ENCODE measurements at places on chromosomes 7 and 10. TPM values are rescaled to one million over a fixed set of nuclear protein-coding genes. Genes with fewer than 3 reads are reported as not detected.

Gene TMEM196
- not detected for polyA plus RNA-seq

DNA sequence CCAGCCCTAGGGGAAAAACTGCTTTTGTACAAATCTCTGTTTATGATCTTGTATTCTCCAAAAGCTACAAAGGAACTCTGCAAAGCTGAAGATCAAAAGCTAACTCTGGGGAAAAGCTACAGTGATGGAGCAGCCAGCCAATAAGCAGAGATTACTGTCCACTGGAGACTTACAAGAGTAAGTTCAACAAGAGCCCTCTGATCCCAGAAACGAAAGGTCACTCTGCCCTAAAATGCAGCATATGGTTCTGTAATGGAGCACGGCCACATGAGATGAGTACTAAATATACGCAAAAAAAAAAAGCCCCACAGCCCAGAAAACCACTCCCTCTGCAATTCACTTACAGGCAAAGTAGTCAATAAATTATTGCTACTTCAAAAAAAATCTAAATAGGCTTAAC lies 60.1 kb downstream of the ERCC6 start:
- peak; percentile 12 for DNase-seq

DNA sequence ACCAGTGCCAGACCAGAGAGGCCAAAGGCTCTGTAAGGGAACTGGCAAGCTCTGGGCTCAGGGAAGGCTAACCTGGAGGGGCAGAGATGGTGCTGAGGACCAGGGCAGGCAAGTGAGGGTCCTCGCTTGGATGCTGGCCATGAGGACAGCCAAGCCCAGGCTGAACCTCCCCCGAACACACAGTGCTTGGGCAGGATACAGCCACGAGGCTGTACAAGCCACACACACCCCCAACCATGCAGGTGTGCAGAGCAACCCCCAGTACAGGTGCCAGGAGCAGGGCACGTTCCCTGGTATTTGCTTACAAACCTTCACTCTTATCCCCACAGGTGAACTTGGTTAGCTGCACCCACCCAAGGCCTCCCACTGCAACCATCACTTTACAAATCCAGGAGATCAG lies 185.7 kb downstream of the GRID1 start:
- no peak for DNase-seq

Gene ZNF853
- polyA plus RNA-seq = 16.3 TPM

DNA sequence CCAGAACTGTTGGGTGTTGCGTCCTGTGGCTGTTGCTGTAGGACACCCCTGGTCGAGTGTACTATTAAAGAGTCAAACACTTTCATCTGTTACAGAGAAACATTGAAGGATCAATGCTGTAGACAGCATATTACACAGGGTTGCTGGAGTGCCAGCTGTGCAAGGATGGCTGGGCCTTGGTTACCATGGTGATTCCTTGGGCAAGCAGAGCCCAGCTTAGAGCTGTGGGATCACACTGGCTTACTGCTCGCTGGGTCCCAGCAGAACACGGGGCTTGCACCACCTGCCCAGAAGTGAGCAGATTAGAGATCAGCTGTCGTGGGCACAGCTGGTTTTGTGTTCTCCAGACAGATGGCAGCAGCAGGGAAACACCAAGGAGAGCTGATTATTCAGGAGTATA lies 76.0 kb downstream of the GPR141 start:
- no peak for DNase-seq

Gene MSMB
- polyA plus RNA-seq = not detected

DNA sequence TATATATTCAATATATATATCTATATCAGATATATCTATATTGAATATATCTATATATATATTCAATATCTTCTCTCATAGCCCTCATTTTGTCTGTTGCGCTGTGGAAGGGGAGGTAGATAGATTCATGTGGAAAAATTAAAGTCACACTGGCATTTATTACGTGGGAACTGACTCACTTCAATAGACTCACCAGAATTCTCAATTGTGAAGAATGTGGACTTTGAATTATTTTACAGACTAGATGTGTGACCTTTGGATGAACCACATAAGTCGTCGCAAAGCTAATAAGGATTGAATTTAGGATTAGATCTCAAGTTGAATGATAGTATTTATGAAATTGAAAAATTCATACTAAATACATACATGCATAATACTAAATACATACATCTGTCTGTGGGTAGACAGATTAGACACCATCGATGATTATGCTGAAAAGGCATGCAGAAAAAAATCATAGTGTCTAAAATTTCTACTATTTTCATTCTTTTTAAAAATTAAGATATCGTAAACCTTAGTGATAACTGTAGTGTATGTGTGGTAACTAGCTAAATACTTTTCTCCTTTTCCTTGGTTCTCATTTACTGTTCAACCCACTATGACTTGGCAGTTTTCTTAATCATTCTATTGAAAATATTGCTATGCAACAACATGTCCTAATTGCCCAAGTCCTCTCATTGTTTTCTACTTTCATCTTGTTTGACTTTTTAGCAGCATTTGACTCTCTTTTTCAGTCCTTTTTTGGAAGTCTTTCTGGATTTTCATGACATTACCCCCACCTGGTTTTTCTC lies 61.8 kb upstream of the A1CF start:
- DNase-seq = no peak

- no peak for DNase-seq
Observed at GRCh38 chr10:63273577-63273976, 140.4 kb downstream of the NRBF2 start.

DNA sequence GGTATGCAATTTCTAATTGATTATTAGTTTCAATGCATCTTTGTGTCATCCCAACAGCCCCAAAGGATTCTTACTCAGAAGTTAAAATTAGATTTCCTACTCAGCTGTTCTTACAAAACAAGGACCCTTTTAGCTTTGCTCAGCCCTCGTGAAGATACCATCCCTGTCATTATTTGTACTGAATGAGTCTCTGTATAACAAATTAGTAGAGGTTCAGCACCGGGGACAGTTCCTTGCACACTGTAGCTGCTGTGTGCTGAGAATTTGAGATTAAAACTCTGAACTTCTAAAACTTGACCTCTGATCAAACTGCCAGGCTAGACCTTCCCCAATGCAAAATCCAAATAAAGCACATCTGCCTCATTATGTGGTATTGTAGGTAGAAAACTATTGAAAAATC lies 299.1 kb downstream of the LHFPL3 start:
- peak; percentile 38 for DNase-seq

DNA sequence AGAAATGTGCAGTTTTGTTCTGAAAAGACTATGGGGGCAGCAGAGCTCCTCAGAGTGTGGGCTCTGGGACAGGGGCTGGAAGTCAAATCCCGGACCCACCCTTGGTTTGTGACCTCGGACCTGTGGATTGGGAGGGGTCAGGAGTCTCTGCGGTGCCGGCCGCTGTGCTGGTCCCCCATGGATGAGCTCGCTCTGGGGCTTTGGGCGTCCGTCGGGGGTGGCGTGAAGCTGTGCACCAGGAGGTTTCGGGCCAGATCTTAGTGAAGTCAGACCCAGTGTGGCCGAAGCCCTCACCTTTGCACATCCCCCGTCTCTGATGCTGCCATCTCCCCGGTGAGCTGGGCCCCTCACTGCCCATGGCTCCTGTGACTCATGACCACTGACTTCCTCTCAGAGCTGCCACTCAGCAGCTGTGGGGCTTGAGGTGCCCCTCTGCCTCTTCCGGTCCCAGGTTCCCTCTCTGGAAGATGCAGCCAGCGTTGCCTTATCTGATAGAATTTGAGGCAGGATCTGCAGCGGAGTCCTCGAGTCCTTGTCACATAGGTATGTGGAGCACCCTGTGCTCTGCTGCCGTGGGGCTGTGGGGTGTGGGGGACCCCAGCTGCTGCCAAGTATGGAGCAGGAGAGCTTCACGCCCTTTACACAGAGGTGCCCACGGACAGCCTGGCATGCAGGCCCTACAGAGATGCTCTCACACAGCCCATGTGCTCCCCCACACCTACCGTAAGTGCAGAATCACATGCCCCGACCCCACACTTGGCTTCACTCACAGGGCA lies 11.4 kb upstream of the SCART1 start:
- DNase-seq = no peak

Gene IFRD1
- 40.8 TPM for polyA plus RNA-seq

Gene OPALIN
- not detected for polyA plus RNA-seq

- no peak for DNase-seq
Observed at GRCh38 chr7:24595671-24596418, 22.6 kb downstream of the PALS2 start.

DNA sequence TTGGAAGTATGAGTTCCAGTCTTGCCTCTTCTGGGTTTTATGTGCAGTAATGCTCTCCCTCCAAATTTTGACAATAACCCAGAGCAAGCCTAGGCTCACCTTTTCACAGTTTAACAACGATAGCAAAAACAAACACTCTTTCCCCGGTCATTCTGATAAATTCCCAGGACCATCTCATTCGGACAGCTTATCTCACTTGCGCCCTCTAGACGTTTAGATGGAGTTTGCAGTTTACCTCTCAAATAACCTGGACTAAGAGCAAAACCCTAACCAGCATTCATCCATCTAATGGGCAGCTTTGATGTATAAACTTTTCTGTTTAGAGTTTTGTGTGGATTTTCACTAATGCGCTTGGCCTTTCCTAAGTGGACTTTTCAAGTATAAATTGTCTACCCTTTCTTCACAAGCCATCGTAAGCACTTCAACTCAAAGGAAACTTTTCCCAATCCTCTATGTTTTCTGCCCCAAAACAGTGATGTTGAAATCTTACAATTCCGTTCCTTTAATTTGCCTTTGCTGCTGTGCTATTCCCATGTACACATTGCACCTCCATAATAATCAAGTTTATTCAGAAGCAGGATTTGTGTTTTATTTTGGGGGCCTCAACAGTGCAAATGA lies 114.9 kb downstream of the HDAC9 start:
- no peak for DNase-seq

GRCh38 chr7:5634107-5634950 lies 147.1 kb downstream of the RNF216 start:
- peak; percentile 76 for DNase-seq

Gene DEPP1
- polyA plus RNA-seq = 5.9 TPM

- no peak for DNase-seq
Observed at GRCh38 chr10:110698782-110699201, 54.7 kb downstream of the RBM20 start.

DNA sequence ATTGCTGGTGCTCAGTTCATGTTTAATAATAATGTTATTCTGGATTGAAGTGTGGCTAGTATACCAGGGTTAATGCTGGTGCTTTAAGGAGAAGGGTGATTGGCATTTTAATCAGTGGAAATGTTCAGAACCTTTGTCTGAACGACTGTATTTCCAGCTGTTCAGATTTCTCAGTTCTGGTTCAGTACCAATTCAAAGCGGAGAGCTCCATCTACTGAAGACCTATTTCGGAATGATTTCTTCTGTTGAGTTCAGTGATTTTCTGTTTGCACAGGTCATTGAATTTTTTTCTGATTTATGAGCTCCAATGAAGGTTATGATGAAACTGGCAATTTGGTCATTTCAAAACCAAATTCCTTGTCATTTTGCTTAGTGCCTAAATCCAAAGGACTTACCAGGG lies 160.1 kb downstream of the EXOC4 start:
- DNase-seq = no peak

Gene LGI1
- polyA plus RNA-seq = 4.8 TPM

Gene WDFY4
- 1.6 TPM for polyA plus RNA-seq

- DNase-seq = no peak
Observed at GRCh38 chr10:21031232-21031795, 134.2 kb upstream of the NEBL start.

DNA sequence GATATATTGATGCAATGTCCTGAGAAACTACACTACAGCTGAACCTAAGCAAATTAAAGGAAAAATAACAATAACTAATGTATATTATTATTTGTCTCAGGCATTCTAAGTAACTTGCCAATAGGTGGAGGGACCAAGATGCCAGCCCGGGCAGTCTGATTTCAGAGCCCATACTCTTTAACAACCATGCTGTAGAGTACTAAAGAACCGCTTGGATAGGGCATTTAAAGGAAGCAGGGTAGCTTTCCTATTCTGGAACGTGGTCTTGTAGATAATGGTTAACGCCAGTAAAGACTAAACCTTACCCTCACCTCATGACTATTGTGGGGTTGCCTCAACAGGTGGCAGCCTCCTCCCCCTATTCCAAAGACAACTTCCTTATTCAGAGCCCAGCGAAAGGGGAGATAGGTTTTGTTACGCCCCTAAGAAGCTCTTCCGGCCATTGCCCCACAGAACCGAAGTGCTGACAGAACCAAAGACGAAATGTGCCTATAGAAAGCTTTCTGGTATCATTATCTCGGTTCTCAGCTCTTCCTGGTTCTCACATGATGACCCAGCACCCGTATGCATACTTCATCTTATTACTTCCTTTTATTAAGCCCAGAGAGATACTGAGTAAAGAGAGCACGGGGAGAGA lies 707 bp upstream of the C1GALT1 start:
- DNase-seq = no peak

All from right renal cortex interstitium (tissue), 3 donors.